Activated CD8-positive, alpha-beta memory T cell treated with anti-CD3 and anti-CD28 coated beads for 24 hours (primary cell): ENCODE measurements at places on chromosomes 16 and 17.

DNA sequence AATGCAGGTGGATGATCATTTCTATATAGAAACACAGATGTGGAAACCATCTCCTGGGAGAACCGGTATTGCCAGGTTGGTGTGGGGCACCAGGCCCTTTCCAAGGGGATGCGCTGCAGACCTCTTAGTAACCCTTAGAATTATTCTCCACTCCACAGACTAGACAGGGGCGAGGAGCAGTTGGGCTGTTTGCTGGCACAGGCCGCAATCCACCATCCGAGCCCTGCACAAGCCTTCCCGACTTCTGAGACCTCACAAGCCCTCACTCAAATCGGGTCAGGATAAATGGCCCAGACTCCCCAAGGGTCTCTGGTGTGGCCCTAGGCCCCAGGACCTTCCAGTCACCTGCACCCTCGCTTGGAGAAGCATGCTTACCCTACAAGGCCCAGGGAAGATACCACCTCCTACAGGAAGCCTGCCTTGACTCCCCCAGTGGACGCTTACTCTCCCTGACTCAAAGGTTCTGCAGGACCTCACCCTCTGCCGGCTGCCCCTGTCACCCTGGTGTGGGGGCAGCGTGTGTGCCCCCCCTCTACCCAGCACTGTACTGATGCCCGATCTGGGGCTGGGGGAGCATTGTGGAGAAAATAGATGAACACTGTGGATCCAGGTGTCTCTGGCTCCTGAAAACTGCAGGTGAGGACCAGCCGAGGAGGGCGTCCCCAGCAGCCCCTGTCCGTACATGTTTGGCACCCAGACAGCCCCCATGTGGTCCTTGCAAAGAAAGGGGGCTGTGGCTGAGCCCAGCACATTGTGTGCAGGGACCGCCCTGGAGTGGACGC lies 49.8 kb upstream of the ACSF3 start:
- DNase-seq, result no peak

GRCh38 chr17:19935169-19935568 lies 42.5 kb downstream of the AKAP10 start:
- DNase-seq, result no peak

GRCh38 chr17:77935121-77935571 lies 23.4 kb upstream of the TNRC6C start:
- DNase-seq, result no peak

- peak; percentile 87 for DNase-seq
These were observed 8.3 kb downstream of the MRPL28 start for GRCh38 chr16:361872-362701.

GRCh38 chr16:57226701-57227621 lies 18.1 kb upstream of the ARL2BP start:
- DNase-seq, result no peak

DNA sequence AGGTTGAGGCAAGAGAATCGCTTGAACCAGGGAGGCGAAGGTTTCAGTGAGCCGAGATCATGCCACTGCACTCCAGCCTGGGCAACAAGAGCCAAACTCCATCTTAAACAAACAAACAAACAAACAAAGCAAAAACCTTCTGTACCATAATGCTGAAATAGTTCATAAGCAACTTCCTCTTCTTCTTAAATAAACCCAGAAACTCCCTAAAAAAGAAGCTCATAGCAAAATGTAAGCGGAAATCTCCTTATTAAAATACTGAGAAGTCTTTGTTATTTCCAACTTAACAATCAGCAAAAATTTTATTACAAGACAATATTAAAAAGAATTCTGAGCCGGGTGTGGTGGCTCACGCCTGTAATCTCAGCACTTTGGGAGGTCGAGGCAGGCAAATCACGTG lies 82.8 kb downstream of the FBXL20 start:
- no peak for DNase-seq

GRCh38 chr16:66845791-66846221 lies 1.6 kb downstream of the CA7 start:
- DNase-seq, result no peak

DNA sequence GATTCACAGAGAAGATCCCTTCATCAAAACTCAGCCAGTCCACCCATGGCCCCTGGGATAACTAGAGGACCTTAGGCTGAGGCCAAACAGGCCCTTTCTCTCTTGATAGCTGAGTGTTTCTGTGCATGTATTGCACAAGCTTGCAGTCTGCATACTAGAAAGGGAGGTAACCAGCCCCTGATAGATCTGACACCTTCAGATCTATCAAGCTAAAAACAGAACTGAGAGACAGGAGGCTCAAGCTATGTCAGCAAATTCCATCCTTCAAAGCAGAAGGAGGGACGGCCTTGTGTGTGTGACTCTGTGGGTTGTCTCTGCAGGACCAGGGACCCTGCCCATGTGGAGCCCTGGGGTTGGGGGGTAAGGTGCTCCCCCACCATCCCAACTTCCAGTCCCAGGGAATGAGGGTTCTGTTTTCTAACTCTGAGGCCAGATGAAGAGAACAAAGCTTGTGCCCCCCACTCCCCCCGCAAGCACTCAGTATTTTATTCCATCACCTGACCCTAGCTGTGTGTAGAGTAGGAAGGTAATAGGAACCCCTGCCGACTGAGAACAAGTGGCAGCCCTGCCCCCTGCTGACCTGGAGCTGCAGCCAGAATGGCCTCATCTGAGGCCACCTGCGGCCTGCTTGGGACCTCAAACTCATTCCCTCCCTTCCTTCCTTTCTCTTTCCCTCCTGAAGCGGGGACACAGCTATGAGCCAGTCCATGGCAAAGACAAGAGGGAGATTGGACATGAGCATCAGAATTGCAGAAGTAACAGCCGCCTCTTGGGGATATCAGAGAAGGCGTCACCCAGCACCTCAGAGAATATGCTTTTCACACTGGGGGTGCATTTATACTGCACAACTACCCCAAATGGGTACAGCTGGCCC lies 63.8 kb downstream of the SMPD3 start:
- no peak for DNase-seq

DNA sequence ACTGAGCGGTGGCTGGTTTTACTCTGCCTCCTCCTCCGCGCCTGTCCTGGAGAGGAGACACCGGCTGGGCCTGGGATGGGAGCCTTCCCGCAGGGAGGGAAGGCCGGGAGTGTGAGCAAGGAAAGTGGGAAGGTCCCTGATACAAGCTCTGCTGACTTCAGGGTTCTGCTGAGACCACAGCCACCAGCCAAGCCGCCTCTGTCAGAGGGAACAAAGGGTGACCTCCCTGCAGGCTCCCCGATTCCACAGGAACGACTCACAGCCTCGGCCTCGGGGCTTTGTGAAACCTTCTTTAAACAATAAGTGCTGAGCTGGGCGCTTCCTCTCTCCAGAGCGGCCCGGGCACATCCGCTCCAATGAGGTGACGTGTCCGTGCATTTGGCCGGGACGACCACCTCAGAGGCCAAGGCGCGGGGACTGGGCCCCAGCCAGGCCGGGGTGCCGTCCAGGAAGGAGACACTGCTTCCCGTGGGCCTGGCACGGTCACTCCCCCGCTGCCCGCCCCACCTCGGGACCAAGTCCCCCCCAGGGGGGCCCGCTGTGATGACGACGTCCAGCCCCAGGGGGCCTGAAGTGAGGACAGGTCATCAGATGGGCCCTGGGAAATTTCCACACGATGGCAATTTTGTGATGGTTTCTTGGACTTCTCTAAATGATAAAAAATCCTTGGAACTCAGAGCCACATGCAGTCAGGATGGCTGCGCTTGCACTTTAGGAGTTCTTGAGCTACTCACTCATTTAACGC lies 11.8 kb upstream of the CIBAR2 start:
- no peak for DNase-seq

- DNase-seq, result no peak
These were observed 70.4 kb upstream of the ASIC2 start for GRCh38 chr17:33363475-33363874.

GRCh38 chr16:2857451-2858244 lies at the start of gene PRSS22:
Gene PRSS22, minus strand, starts transcription at chr16:2858170. Its CDS starts 66 bp downstream, at chr16:2858104.
- peak; percentile 68 for DNase-seq

DNA sequence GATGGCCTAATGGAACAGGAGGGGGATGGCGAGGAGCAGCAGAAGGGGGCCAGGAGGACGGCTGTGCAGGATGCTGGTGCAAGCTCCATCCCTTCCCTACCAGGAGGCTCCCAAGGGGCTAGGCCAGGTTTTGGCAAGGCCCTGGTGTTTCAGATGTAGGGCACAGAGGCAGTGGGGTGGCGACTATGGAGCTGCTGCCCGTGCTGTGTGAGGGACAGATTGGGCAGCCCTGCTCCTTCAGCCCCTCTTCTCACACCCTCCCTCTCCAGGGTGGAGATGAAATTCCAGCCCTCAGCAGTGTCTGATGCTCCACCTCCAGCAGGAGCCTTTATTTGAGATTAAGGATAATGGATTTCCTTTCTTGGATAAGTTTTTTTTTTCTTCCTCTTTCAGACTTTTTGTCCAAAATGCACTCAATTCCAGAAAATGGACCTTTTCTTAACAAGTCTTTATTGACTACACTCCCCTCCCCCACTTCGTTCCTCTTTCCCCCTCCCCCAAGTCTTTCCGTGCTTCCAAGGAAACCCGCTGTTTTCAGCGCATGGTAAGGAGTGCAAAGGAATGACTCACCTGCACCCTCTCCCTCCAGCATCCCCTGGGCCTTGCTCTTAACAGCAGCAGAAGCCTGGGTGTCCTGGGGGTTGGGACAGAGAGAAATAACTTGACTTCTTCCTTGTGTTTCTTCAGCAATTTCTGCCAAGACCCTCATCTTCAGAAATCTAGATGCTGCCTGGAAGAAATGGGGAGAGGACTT lies 95.2 kb downstream of the CCDC182 start:
- DNase-seq, result no peak

DNA sequence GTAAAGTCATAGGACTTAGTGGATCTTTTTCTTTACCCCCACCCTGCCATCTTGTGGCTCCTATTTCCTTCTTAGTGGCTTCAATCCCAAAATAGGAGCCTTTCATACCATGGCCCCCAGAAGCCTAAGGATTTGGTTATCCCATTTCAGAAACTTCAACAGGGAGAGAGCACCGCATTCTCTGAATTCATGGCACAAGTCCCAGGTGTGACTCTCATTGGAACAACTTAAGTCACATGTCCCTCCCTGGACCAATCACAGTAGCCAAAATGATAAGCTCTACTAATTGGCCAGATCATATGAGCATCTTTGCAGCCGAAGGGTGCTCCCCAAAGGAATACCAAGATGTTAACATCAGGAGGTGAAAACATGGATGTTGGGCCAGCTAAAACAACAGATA lies 43.2 kb downstream of the AXIN2 start:
- no peak for DNase-seq

GRCh38 chr16:59478838-59479237 lies 744.7 kb upstream of the GOT2 start:
- DNase-seq, result no peak

DNA sequence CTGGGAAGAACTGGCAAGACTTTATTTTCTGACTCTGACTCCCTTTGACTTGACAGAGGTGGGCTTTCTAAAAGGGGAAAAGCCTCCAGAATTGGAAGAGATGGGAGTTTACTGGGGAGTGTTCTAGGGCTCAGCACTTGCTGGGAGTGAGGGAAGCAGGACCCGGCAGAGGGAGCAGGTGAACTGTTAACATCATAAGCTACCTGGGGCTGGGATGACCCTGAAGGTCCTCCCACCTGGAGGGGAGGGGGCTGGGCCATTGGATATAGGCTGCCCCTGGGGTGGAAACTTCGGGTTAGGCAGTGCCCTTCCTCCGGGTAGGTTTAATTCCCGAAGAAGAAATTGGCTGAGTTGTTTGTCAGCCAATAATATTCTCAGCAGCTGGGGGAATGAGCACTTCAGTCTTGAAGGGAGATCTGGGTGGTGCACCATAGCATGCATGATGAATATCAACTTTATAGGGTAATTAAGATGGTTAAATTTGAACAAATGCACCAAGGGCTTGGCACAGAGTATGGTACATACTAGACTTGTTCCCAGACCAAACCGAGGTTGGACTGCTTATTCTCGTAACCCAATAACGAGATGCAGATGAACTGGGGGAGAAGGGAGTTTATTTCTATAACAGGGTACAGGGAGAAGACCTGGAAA lies 337.0 kb downstream of the HAPSTR1 start:
- no peak for DNase-seq

DNA sequence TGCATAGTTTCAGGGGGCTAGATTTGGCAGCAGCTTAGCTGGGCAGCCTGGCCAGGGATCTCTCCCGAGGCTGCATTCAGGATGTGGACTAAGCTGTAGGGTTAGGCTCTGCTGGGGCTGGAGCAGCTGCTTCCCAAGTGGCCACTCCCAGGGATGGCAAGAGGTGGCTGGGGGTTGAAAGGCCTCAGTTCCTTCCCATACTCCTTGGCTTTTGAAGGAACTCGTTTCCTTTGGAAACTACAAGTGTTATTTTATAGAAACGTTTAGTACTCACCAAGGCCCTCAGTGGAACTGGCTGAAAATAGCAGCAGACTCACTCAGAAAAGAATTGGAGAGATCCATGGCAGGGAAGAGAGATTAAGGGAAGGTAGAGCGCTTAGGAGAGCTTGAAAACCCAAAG lies 76.4 kb downstream of the WWP2 start:
- DNase-seq, result no peak

GRCh38 chr16:52976539-52977167 lies 76.0 kb downstream of the CHD9NB start:
- DNase-seq, result no peak

DNA sequence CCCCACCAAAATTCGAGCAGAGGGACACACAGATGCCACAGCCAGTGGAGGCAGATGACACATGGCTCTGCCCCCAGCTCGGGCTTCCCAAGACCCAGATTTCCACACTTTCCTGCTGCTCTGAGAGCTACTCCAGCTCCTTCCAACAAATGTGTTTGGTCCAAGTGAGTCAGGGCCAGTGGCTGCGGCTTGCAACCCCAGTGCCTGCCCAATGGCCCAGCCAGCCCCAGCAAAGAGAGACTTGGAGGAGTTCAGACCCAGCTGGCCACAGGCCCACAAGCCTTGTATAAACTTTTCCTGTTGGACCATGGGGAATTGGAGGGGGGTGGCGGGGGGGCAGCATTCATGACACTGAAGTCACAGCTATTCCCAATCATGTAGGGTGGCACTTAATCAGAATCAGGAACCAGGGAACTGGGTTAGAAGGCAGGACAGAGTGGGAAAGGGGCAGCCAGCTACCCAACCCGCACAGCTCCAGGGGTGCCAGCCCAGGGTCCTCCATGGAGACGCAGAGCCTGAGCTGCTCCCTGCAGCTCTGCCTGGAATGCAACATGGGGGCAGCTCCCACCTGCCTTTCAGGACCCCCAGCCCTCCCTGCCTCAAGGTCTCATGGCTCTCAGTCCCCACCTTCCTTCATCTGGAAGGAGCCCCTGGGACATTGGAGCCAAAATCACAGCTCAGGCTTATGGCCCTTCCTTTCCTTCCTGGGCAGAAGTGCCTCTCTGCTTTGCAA lies 17.5 kb upstream of the C16orf78 start:
- DNase-seq, result no peak

DNA sequence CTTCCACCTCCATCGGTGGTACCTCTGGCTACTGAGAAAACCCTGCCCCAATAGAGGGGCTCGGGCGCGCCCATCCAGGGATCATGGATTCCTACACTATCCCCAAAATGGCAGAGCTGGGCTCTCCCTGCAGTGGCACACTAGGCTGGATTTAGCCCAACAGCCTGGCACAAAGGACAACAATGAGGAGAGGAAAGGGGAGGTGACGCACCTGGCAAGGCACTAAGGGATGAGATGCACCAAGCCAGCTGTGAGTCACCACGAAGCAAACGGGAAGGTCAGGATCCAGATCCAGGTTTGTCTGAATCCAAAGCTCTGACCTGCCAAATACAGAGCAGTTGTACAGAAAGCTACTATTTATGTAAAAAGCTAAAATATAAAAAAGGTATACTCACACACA lies 18.1 kb downstream of the UBE2O start:
- DNase-seq, result no peak

GRCh38 chr17:34610506-34610905 lies 31.1 kb downstream of the TMEM132E start:
- DNase-seq, result no peak
